ENCODE measurements at places on chromosomes 1 and 21.

- DNase-seq = no peak
These were observed 121.3 kb downstream of the GRIK3 start for GRCh38 chr1:36913016-36913415.

DNA sequence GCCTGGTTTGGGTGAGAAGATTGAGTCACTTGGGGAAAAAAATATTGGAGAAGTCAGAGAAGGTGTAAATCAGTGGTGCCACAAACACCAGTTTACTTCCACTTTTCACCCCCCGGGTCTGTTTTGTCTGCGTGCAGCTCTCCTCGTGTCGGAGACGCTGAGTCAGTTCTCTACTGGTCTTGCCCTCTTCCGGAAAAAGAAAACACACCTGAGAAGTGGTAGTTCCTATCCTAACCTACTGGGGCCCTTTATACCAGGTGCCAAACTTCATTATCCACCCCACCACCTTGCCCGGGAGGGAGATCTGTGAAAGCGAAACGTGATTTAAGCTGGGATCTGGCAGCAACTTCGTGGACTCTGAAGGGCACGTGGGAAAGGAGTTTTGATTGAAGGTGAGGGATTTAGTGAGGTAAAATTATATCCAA, 855 bp upstream of the IVNS1ABP start:
- DNase-seq = peak; percentile 74

- no peak for DNase-seq
These were observed 291.4 kb downstream of the LRRC40 start for GRCh38 chr1:69913977-69914376.

- DNase-seq = no peak
These were observed 218.6 kb downstream of the SLC45A1 start for GRCh38 chr1:8536515-8536914.

DNA sequence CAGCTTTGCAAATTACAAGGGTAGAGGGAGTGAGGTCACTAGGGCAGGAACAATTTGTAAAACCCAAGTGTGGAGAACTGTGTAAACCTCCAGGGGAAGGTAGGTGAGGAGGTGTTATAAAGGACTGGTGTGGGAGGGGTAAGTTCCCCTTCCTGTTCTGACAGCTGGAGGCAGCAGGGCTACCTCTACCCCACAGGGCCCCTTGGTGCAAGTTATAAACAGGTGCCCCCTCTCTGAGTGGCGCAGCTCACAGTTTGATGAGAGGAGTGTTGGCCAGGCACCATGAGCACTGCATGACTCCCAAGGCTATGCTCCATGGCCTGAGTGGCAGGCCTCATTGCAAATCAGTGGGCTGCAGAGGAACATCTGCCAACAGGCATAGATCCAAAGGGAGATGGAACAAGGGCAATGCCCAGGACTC, 41.0 kb downstream of the MFSD2A start:
- no peak for DNase-seq

DNA sequence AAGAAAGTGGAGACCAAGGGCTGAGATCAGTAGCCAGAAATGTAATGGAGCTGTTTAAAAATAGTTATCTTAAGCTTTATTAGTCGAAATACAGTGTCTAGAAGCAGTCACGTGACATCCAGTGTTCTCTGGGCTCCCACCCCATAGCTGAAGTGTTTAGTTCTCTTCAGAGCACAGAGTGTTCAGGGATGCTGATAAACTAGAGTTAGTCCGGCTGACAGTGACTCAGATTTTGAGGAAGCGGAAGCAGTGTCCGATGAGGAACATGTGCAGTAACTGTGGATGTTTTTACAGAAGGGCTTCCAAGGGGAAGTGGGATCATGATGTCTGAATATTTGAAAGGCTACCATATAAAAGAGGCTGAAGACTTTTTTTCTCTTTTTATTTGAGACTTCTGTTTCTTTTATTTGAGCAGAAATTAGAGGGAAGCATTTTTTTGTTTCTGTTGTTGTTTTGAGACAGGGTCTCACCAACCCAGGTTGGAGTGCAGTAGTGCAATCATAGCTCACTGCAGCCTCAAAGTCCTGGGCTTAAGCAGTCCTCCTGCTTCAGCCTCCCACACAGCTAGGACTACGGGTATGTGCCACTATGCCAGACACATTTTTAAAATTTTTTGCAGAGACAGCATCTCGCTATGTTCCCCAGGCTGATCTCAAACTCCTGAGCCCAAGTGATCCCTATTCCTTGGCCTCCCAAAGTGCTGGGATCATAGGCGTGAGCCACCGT, 124.2 kb downstream of the GALNT2 start:
- no peak for DNase-seq

- DNase-seq = no peak
These were observed at the start of gene RORC for GRCh38 chr1:151831605-151832004. RORC (minus strand) TSS chr1:151831802; CDS start chr1:151831764, 38 bp downstream.

DNA sequence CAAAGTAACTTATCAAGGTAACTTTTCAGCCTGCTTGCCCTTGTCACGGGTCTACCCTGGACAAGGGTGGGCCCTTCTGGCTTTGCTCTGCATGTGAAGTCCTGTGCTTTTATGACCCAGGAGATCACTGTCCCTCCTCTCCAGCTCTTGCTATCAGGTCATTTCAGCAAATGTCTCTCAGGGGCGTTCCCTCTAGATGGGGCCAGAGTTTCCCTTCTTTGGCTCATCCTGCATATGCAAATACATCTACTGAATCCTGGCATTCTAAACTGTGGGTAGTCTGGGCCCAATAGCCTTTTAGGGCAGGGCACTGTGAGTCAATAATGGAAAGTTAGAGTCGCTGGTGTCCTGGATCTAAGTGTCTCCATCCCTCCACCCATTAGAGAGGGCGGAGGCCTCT, 366.9 kb upstream of the USP24 start:
- no peak for DNase-seq

DNA sequence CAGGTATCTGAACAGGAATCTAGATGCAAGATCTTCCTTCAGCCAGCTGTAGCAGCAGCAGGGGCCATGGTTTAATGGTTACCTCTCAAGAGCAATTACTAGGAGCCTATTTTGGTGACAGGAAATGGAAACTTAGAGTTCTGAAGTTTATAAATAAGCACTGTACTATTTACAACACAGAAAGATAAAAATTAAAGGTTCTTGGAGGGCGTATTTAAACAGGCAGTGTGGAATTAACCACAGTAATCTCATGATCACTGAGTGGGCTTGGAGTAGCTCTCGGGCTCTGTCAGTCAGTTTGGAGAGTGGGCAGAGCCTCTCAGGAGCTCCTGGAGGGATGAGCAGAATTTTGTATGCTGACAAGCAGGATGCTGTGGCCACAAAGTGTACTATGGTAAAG, 10.2 kb upstream of the FCRL5 start:
- no peak for DNase-seq

DNA sequence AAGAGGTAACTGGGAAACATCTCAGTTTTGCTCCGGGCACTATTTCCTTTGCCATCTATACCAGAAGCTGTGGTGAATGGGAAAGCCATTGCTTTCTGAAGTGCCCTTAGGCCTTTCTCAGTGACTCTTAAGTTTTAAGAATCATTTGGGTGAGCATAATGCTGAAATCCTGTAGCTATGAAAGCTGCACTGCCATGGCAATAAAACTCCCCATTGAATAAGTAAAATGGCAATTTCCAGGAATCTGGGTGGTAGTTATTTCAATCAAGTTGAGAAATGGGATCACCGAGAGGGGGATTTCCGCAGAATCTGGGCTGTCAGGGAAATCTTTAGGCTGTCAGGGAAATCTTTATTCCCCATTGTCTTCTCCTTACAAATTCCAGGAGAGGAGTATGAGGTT, 26.8 kb upstream of the MACF1 start:
- no peak for DNase-seq

DNA sequence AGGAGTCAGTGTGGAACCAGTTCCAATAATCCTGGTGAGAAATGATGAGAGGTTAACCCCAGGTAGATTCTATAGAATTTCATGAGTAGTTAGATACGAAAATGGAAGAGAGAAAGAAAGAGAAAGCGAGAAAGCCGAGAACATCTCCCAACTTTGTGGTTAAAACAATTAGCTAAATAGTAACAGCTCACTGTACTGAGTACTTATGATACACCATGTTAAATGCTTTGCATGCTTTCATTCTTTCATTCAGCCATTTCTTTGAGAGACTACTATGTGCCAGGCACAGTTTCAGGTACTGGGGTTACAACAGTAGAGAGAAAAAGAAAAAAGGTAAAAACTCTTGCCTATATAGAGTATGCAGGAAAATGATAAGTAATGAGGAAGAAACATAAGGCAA, 109.7 kb upstream of the SYT6 start:
- no peak for DNase-seq

GRCh38 chr1:41844255-41844654, 74.5 kb downstream of the HIVEP3 start:
- DNase-seq = no peak

GRCh38 chr1:154327466-154328317, 2.4 kb downstream of the ATP8B2 start:
- DNase-seq = no peak

GRCh38 chr1:62401034-62401760, 35.7 kb upstream of the USP1 start:
- no peak for DNase-seq

Measured in stimulated activated CD8-positive, alpha-beta memory T cell treated with anti-CD3 and anti-CD28 coated beads, Interleukin-4, amount 100 ng/mL, for 48 hours (primary cell).